ENCODE measurements at places on chromosomes 2 and 18.

- DNase-seq, result no peak
These were observed 277.0 kb upstream of the SESTD1 start for GRCh38 chr2:179541586-179541985.

- DNase-seq, result no peak
These were observed 55.3 kb upstream of the RMDN2 start for GRCh38 chr2:37869771-37870170.

GRCh38 chr2:144326825-144327224 is 193.1 kb downstream of the ZEB2 start:
- no peak for DNase-seq

- no peak for DNase-seq
These were observed 137.6 kb downstream of the COPS8 start for GRCh38 chr2:237223201-237223861.

DNA sequence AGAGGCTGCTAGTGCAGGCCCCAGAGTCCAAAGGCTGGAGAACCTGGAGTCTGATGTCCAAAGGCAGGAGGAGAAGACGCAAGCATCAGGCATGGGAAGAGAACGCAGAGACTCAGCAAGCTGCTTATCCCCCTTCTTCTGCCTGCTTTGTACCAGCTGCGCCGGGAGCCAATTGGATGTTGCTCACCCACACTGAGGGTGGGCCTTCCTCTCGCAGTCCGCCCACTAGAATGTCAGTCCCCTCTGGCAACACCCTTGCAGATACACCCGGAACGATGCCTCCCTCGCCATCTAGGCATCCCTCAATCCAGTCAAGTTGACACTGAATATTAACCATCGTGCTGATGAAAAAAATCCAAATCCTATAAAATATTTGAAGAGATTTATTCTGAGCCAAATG is 141.6 kb downstream of the TWIST2 start:
- DNase-seq, result no peak

- no peak for DNase-seq
These were observed 17.5 kb downstream of the SERTAD2 start for GRCh38 chr2:64635976-64636911.

DNA sequence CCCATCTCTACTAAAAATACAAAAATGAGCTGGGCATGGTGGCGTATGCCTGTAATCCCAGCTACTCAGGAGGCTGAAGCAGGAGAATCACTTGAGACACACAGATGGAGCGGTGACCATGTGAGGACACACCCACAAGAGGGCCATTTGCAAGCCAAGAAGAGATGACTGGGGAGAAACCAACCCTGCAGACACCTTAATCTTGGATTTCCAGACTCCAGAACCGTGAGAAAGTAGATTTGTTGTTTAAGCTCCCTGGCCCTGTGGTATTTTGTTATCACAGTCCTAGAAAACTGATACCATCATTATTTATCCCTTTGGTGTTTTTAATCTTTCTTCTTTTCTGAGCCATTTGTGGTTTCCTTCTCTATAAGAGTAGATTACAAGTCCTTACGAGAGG is 88.6 kb upstream of the ID2 start:
- DNase-seq, result no peak

- DNase-seq, result no peak
These were observed 1027.7 kb downstream of the TMEM182 start for GRCh38 chr2:103789381-103790095.

DNA sequence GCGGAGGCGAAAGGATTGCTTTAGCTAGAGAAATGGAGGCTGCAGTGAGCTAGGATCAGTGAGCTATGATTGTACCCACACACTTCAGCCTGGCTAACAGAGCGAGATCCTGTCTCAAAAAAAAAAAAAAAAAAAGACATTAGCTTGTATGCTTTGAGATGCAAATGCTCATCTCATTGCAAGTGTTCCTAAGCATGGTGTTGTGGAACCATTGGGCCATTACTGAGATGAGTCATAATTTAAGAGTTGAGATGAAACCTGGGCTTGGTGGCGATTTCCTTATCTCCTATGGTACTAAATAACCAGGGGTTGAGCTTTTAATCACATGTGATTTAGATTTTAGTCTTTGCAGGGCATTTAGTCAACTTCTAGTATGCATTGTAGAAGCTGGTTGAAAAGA is 2.2 kb downstream of the PLEKHA3 start:
- no peak for DNase-seq

DNA sequence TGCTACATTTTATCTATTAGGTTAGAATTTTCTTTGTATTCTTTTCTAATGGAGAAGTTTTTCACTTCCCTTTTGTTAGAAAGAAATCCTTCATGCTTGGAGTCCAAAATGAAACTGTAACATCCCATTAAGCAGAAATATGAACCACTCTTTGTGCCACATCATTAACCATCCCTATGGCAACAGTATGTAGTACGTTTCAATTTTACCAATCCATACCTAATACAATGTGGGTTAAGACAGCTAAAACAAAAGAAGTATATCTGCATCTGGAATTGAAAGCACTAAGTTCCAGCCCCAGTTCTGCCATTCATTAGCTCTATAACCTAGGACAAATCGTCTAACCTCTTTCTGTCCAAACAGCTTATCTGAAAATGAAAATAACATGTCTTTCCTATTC is 409.2 kb upstream of the SPHKAP start:
- DNase-seq, result no peak

- peak; percentile 34 for DNase-seq
These were observed 35.5 kb downstream of the ITGA6 start for GRCh38 chr2:172462849-172463381.

DNA sequence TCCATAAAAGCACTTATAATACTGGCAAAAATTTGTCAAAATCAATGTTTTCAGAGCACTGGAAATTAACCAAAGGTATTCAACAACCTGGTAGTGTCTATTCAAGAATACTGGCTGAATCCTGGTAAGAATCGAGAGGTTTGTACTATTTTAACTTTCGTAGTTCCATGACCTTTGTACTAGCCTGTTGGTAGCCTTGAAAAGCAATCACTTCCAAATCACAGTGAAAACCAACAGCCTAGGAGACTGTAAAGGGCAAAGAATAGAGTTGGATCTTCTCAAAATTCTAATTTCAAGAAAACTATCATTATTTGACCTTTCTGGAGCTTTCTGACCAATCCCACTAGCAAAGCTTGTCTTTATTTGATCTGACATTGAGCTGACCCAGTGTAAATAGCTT is 64.8 kb upstream of the CCDC178 start:
- DNase-seq, result no peak

DNA sequence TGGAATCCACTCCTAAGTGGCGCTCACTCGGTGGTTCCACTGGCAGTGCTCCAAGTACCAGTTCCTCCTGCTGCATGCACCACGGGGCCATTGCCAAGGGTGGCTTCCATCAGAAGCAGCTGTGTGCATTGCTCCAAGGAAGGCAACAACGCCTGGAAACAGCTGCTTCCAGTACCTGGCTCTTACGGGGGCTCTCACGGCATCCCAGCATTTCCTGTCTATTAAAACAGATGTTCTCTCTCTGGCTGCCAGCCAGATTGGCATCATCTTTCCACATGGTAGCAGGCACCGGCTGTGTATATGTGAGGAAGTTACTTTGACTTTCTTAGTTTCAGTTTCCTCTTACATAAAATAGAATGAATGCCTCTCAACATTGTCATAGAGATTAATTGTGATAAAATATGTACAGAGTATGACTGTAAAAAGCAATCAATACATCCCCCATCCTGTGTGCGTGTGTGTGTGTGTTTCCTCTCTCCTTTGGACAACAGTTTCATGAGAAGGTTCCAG is 84.9 kb downstream of the CMPK2 start:
- DNase-seq, result no peak

- no peak for DNase-seq
These were observed 18.6 kb upstream of the IL18R1 start for GRCh38 chr2:102337012-102337411.
